Bronchial epithelial cell (primary cell): ENCODE measurements at places on chromosomes 3 and 15. TPM values are rescaled to one million over a fixed set of nuclear protein-coding genes. Genes with fewer than 3 reads are reported as not detected.
A peak's percentile ranks its signal among the peaks of the same experiment; 100 is the strongest.

DNA sequence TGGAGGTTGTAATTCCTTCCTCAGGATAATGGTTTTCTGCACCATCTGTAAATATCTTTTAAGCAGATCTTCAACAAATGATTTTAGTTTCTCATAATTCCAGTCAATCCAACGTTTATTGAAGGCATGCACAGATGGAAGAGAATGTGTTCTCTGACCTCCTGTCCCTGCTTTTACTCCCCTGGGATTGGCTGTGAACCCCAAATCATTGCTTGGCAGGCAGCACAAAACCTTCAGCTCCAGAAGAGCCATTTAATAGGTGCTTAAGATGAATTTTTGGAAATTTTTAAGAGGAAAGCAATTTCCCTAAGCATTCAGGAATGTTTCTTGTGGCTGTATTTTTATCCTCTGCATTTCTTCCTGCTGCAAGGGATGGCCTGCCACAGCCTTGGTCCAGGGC, 25.5 kb upstream of the THSD4 start:
- DNase-seq: no peak

DNA sequence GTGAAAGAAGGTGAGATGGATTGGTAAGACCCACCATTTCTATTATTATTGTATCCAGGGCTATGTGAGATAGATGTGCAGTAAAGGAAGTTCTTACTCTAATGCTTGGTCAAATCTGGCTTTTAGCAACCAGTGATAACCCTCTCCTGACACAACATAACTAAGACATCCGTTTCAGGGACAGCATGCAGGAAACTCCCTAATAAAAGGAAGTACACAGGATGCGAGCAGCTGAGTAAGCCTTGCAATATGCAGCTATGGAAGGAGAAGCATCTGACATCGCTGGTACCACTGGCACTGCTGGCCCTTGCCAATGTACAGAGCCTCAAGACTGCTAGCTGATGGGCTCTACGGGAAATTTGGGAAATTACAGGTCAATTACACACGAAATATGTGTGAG, 662.3 kb downstream of the NR2F2 start:
- no peak for DNase-seq

The LARP6 gene
- 41.1 and 42.1 TPM in 2 replicates for total RNA-seq

The SCN11A gene
- not detected in 2 replicates for total RNA-seq

GRCh38 chr15:63565536-63566186, 31.5 kb upstream of the FBXL22 start:
- DNase-seq: peak; percentile 12

The LCTL gene
- 0.26 TPM in 1 of 2 replicates, not detected in the other for total RNA-seq

GRCh38 chr3:10551821-10552630, 46.6 kb upstream of the ATP2B2 start:
- DNase-seq: peak; percentile 52

The ZIC4 gene
- not detected in 2 replicates for total RNA-seq

GRCh38 chr3:140128217-140128616, 193.2 kb downstream of the CLSTN2 start:
- no peak for DNase-seq
